ENCODE measurements at places on chromosomes 1 and 21.

- no peak for DNase-seq
Measured at GRCh38 chr1:22665752-22666151, 12.7 kb downstream of the C1QB start.

GRCh38 chr1:111864862-111865261, 109.2 kb downstream of the DDX20 start:
- peak; percentile 36 for DNase-seq

DNA sequence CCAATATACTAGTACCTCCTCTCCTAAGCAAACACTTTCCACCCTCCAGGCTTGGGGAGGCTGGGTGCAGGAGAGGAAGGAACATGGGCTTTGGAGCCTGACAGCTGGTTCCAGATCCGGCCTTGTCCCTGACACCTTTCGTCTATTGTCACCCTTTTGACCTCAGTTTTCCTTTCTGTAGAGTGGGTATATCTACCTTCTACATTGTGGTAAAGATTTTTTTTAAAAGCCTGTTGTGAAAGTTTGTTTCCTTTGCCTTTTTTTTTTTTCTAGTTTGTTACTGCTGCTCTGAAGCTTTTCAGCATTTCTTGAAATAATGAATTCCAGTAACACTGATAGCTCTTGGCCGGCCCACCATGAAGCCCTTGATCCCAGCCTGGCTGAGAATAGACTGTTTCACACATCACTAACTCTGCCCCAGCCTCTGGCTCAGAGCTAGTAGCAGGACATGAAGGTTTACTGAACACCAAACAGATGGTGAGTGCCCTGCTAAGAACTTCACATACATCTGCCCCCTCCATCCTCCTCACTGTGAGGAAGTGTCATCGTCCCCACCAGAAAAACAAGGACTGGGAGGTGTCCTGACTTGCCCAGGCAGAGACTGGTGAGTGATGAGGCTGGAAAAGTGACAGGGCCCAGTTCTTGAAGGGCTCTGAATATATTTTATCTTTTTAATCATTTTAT, 33.0 kb upstream of the ID3 start:
- DNase-seq = no peak

DNA sequence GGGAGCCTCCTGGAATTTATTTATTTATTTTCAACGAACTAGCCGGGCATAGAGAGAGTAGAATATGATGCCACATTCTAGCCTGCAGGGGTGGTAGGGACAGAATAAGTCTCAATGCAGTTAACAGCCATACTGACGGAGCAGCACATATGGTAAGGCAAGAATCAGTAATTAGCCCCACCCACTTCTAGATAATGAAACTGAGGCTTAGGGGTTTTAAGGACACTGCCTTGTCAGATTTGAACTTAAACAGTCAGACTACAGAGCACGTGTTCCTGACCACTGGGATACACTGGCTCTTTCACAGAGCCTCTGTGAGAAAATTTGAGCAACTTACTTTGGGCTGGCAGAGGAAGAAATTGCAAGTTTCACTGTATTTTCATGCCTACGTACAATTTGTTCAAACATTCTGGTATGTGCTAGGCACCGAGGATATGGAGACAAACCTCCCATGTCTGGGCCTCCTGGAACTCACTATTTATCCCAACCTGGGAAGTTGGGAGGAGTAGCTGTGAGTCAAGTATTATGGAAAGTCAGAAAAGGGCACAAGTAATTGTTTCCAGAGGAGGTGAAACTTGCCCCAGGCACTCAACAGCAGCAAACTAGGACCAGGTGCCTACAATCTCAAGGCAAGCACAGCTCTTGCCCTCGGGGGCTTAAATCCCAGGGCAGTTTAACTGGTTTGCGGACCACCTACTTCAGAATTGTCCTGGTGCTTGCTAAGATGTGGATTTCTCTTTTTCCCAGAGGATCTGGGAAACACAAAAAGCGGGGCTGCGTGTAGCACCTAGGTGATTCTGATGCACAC, 1.6 kb upstream of the CLIC4 start:
- no peak for DNase-seq

DNA sequence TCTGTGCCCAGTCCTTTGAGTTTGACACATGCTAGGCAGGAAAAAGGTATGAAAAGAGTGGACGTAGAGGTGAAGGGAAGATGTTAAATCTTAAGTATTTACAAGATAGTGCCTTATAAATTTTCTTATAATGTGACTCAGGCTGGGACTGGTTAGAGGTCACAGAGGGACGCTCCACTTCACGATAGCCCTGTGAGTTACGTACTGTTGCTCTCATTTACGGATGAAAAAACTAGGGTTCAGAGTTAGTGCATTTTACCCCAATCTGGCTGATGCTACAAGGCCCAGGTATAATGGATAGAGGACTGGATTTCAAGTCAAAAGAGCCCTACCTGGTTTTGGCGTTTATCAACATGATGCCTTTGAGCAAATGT, 1.4 kb upstream of the TUT4 start:
- no peak for DNase-seq

DNA sequence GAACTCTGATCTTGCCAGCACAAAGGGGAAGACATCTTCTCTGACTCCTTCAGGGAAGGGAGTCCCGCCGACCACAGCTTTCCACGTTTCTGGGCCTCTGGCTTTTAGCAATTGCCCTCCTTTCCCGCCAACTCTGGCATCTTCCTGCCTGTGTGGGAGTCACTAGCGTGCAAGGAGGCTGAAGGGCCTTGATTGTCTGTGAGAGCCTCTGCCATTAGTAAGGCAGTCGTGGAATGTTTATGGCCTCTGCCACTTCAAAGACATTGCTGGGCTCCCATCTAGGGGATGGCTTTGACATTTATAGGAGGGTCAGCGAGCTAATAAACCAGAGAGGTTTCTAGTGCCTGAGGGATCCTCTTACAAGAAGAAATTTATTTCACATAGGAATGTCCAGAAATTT, 14.3 kb upstream of the PROK1 start:
- no peak for DNase-seq

DNA sequence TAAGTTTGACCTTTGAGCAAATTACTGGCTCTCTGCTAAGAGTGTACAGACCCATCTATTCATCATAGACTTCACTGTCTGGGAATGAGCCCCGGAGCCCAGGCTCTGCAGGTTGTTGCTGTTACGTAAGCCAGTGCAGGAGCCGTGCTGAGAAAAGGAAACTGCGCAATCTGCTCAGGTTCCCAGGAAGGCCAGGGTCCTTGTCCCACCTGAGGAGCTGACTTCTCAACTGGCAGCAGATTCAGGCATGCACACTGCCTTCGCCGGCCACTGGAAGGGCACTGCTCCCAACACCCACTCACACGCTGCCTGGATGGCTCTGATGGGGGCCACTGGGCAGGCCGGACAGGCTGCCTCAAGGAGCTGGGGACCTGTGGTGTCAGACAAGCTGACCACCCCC, 19.5 kb downstream of the RCAN1 start:
- DNase-seq = no peak

Data from activated CD8-positive, alpha-beta T cell treated with anti-CD3 and anti-CD28 coated beads, Interleukin-2, amount 10 ng/mL, durations not matched to agents 7 days and 5 days (primary cell).